ENCODE measurements at places on chromosomes 1 and 21. TPM values are rescaled to one million over a fixed set of nuclear protein-coding genes. Genes with fewer than 3 reads are reported as not detected.

DNA sequence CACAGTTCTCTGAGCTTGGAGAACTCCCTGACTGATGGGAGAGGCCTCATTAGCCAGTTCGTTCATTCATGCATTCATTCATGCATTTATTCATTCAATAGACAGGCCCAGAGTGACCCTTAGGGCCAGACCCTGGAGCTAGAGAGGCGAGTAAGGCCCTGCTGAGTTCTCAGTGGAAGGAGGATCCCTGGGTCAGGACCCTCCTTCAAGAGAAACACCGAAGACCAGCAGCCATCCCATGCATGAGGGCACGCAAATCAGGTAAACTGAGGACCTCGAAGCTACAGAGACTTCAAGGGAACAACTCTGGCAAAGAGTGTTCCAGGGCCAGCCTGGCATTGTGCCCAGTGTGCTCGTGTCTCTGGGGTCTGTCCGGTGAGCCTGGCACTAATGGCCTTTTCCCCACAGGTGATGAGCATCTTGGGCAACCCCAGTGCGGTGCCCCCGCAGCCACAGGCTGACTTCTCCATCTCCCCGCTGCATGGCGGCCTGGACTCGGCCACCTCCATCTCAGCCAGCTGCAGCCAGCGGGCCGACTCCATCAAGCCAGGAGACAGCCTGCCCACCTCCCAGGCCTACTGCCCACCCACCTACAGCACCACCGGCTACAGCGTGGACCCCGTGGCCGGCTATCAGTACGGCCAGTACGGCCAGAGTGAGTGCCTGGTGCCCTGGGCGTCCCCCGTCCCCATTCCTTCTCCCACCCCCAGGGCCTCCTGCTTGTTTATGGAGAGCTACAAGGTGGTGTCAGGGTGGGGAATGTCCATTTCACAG lies 104.8 kb downstream of the PAX7 start:
- no peak for DNase-seq

GRCh38 chr1:185821612-185822385 lies 87.6 kb downstream of the HMCN1 start:
- no peak for DNase-seq

DNA sequence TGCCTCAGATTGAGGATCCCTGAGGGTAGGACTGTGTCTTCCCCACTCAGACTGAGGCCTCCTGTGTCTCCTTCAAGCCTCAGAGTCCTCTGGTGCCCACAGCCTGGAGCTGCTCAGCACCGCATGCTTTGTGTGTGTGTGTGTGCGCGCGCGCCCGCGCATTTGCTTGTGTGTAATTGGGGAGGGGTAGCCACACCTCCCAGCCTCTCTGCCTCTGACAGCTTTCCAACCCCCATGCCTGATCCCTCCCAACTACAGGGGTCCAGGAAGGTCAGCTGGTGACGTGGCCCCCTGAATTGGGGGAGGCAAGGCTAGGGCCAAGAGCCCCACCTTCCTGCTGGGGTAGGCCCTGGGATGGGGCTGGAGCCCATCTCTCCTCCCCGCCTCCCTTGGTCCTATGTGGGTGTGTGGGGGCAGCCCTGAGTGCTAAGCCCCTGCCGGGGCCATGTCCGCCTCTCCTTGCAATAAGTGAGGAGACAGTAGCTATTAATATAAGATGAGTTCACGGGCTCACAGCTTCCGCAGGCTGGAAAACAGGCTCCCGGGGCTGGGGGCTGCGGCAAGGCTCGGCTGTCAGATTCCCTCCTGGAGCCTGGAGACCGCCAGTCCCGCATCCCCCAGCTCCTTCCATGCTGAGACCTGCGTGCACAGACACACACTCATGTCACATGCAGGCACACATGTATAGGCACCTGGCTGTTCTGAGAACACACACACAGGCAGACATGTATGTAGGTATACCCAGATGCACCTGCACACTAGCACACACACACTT lies 7.0 kb downstream of the GPR3 start:
- DNase-seq = no peak

GRCh38 chr1:150813028-150813707 lies 5.1 kb upstream of the CTSK start:
- peak; percentile 72 for DNase-seq

- no peak for DNase-seq
These were observed 7.7 kb downstream of the ZBTB21 start for GRCh38 chr21:42002421-42002958.

DNA sequence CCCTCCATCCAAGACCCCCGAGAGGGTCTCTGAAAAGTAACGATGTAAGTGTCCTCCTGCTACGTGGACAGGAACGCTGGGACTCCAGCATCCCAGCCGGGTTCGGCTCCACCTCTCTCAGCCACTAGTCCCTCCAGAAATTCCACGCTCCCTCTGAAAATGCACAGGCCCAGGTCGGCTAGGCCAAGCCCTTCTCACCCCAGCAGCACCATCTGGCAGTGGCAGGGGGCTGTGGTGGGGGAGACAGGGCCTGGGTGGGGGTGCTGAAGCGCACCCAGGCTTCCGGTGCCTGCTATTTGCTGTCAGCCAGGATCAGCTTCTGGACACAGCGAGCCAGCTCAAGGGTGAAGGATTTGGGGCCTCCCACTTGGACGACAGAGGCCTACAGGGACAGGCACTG lies 73.3 kb downstream of the ARHGEF16 start:
- no peak for DNase-seq

GRCh38 chr1:43039228-43040055 lies 80.8 kb upstream of the SLC2A1 start:
- peak; percentile 22 for DNase-seq

DNA sequence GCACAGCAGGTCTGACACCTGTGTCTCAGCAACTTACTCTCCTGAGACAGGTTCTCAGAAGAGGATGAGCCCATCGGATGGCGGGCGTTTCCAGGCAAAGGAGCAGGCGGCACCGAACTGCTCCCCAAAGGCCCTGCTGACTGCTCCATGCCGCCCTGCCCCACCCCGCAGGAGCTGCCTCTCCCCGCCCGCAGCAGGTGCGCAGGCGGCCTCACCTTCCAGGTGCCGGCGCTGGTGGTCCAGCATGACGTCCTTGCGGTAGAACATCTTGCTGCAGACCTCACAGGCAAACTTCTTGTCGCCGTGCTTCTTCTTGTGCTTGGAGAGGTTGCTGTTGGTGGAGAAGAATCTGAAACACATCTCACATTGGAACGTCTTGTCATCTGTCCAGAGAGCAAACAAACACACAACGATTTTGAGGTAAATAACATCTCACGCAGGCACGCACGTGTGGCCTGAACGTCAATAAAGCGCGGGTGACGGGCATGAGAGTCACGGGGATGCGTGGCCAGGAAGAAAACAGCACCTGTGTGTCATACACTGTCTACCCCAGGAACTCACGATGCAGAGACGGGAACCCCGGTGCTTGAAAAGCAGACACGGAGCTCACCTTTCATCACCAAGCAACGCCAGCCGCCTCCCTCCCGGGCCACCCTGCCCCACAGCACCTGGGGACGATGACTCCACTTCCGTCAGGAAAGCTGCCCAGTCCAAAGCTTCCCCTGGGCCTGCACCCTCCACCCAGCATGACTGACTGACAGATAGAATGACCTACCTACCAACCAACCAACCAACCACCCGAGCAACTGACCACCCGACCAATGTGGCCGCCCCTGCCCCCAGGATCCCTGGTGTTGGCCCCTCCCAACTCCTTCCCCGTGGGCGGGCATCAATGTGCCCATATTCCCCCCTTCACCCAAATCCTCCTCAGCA lies 50.9 kb downstream of the PRDM15 start:
- DNase-seq = no peak

DNA sequence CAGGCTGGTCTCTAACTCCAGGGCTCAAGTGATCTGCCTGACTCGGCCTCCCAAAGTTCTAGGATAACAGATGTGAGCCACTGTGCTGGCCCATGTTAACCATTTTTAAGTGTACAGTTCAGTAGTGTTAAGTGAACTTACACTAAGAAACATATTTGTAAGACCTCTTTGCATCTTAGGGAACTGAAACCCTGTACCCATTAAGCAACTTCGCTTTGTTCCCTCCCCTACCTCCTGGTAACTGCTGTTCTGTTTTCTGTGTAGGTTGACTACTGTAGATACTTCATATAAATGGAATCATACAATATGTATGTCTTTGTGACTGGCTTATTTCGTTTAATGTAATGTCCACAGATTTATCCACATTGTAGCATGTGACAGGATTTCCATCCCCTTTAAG lies 11.0 kb downstream of the NUDC start:
- DNase-seq = no peak

GRCh38 chr21:41744028-41744930 lies 22.6 kb downstream of the RIPK4 start:
- DNase-seq = no peak

- no peak for DNase-seq
These were observed 71.4 kb upstream of the ZNF326 start for GRCh38 chr1:89923517-89923916.

DNA sequence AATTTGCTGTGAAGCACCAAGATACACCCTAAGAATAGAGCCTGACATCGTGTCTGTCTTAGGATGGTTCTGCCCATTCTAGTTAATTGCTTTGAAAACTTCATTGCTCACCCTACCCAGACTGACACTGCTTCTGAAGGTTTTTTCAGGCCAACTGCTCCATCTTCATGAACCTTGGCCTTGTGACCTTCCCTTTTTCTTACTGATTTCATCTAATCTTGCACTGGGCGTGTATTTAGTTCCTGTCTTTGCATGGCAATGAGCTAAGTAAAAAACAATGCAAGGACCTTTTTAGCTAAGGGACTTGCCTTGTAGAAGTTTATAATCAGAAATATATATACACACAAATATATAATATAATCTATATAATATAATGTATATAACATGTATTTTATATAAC lies 108.0 kb downstream of the PBX1 start:
- no peak for DNase-seq

DNA sequence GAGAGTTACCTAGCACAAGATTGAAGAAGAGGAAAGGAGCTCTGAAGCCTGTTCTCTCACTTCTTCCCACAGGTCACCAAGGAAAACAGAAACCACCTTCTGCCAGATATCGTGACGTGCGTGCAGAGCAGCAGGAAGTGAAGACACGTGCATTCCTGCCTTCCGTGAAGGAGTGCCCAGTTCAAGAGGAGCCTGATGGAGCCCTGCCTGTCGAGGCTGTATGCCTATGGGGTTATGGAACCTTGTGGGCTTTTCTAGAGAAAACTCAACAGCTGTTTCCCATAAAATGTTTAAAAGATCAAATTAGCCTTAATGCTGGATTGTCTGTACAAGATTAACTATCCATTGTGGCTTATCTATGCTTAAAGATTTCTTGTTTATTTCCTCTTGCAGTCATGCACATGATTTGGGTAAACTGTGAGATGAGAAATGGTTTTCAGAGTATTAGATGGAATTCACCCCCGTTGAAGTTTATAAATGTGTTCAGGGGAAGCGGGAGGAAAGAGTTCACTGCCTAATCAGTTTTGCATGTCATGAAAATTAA lies 27.8 kb downstream of the NTPCR start:
- DNase-seq = no peak

GRCh38 chr1:17648457-17649145 lies 106.5 kb upstream of the ACTL8 start:
- DNase-seq = no peak

DNA sequence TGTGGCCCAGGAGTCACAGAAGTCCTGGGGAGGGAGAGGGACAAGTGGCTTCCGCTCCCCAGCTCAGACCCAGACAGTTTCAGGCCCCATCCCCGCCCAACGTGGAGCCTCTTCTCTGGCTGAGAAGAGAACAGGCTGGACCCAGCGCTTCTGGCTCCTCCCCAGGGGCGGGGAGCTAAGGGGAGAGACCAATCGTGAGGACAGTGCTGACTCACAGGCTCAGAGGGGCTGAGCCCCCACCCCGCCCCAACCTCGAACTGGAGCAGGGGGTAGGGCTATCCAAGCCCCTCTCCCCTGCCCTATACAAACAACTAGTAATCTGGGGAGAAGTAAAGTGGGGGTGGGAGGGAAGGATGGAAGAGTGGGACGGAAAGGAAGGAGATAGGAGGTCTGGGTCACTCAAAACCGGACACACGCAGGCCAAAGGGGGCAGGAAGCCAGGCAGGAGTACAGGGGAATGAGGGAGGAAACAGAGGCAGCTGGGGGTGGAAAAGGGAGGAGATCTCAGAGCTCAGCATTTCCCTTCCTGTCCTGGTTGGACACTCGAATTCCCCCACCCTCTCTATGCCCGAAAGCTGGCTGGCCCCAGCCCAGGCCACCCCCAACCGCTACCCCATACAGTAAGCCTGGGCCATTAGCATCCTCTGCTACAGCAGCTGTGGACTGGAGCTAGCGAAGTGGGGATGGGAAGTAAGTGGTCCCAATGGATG lies at the start of gene SHC1:
SHC1 (minus strand) TSS at position 117 of the 710 bp plus-strand sequence. CDS start 221 bp downstream, outside the sequence.
- peak; percentile 94 for DNase-seq

GRCh38 chr1:155873860-155874259 lies 14.5 kb downstream of the SYT11 start:
- DNase-seq = no peak

- peak; percentile 69 for DNase-seq
These were observed 1.6 kb upstream of the MX2 start for GRCh38 chr21:41360072-41360821.

- DNase-seq = no peak
These were observed 53.1 kb downstream of the XCL1 start for GRCh38 chr1:168629466-168629865.

DNA sequence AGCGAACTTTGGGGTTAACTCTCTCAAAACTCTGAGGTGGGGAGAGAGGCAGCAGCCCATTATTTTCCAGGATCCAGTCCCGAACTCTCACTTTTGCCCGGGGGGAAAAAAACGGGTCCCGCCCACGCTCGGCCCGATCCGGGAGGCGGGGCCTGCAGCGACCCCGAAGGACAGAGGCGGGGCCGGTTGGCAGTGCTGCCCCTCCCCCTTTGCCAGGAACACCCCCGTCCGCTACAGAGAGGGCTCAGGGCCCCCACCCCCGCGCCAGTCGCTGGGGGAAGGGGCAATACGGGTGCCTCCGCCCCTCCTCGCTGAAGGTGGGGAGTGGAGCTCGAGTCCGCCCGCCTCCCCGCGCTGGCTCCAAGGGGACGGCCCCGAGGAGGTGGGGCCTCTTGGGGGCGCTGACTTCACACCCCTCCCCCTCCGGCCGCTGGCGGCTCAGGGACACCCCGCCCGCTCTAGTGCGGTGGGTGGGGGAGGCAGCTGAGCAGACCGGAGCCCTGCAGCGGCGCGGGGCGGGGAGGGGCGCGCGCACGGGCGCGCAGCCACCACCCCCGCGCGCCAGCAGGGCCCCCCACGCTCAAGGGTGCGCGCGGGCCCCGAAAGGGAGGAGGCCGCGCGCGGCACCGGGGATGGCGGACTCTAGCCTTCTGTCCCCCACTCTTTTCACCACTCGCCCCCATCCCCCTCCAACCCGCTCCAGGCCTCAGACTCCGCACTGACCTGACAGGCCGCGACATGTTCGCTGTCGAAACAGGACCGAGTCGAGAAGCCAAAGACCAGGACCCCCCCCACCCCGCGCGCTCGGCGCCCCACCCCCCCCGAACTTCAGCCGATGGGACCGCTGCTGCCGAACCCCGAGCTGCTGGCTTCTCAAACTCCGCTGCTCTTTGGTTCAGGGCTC lies 496 bp downstream of the NUCKS1 start:
- DNase-seq = peak; percentile 95

Gene NKAIN1
- total RNA-seq = 0.51 TPM

Gene LCE1A
- total RNA-seq = 3.4 TPM

Gene BMP8B
- 0.77 TPM for total RNA-seq

Gene CFHR5
- total RNA-seq = not detected

Gene CLCA1
- not detected for total RNA-seq

Gene RHBG
- not detected for total RNA-seq

Gene OR2T11
- not detected for total RNA-seq

Gene KCNJ15
- total RNA-seq = 5.6 TPM

All from prostate gland (tissue), 2 donors.